Muscle of leg (tissue), 16 donors: ENCODE measurements at places on chromosomes 2 and 18.

DNA sequence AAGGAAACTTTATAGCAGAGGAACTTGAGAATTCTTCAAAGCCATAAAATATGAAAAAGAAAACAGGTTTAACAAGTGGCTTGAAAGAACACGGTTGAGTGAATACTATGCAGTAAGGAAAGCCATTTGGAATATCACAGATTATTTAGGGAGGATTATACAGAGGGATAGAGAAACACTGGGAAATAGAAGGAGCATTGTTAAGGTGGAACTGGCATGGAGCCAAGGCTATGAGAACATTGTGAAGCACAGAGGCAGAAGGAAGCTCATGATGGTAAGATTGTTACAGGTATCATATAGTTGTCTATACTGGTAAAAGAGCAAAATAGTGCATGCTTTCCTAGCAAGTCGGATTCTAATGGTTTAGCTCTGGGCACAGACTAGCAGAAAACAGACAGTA, 87.1 kb downstream of the SS18 start:
- no peak for DNase-seq

DNA sequence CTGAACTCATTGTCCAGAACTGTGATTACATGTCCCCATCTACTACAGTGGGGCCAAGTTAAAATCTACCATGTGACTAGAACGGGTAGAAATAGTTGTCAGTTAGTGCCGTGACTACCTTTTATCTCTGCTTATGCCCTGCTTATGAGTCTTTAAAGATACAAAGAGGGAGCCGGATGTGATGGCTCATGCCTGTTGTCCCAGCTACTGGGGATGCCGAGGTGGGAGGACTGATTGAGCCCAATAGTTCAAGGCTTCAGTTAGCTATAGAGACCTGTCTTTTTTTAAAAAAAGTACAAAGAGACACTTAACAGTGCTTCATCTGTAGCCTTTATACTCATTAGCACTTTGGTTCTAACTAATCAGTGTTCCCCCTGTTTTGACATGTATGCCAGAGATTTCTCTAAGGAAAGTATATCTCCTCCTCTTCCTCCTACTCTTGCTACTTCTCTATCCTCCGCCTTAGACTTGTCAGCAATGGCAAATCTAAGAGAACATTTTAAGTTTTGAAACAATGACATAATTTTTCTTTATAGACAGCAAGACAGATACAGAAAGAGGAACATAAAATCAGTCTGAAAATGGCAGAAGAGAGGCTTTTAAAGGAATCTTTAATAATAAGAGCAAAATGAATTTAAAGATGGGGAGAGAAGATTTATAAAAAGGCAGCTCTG, 45.0 kb downstream of the NBEAL1 start:
- no peak for DNase-seq

DNA sequence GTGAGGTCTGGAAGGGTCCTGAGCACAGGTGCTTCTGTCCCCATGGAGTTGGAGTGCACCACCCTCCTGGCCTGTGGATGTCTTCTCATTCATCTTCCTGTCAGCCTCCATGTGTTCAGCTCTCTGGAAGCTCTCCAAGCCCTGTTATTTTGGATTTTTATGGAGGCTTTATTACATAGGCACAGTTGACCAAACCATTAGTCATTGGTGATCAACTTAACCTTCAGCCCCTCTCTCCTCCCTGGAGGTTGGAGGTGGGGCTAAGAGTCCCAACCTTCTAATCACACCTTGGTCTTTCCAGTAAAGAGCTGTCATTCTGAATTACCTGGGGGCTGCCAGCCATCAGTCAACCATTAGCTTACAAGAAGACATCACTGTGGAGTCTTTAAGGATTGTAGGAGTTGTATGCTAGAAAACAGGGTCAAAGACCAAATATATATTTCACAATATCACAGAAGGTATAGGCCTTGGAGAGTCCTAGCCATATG, 7.5 kb upstream of the MCFD2 start:
- no peak for DNase-seq

DNA sequence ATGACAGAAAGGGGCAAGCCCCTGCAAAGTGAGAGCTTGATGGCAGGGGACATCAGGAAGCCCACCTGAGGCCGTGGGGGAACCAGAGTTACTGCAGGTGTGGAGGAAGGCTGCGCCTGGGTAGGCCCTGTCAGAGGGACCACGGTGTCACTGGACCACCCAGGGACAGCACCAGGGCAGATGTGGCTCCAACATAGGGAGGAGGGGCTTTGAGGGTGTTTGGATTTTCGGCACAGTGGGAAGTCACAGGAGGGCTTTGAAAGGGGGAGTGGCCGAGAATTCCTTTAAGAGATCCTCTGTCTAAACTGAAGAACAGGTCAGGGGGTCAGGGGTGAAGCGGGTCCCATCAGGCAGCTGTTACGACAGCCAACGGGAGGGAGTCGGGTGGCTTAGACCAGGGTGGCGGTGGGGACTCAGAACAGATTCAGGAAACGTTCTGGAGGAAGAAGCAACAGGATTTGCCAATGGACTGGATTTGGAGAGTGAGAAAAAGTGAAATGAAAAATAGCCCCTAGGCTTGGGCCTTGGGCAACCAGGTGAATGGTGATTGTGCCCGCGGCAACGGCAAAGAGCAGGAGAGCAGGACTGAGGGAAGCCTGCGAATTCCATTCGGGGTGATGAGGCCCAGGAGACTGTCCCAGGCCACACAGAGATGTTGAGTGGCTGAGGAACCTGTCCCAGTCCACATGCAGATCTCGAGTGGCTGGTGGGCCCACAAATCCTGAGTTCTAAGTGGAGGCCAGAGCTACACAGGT, 166.1 kb downstream of the LAMA1 start:
- DNase-seq, result no peak
